Caki2 (cell line): ENCODE measurements at places on chromosomes 11 and 22.

DNA sequence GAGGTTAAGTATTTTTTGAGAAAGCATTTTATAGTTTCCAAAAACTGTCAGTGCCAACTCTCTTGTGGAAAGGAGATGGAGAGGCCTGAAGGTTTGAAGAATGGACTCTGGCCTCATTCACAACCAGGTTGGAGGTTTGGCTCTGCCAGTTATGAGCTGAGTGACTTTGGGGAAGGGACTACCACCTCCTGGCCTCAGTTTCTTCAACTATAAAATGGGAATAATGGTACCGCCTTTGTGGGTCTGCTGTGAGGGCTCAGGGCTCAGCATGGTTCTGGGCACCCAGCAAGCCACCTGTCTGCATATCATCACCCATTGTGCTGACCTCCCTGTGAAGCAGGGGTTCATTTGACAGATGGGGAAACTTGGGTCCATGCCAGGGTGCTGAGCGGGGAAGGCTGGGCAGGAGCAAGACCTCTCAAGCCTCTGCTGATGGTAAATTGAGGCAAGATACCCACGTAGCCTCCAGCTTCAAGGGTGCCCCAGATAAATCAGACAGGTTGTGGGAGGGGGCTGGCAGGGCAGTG, 3.5 kb upstream of the LIF start:
- no peak for DNase-seq

DNA sequence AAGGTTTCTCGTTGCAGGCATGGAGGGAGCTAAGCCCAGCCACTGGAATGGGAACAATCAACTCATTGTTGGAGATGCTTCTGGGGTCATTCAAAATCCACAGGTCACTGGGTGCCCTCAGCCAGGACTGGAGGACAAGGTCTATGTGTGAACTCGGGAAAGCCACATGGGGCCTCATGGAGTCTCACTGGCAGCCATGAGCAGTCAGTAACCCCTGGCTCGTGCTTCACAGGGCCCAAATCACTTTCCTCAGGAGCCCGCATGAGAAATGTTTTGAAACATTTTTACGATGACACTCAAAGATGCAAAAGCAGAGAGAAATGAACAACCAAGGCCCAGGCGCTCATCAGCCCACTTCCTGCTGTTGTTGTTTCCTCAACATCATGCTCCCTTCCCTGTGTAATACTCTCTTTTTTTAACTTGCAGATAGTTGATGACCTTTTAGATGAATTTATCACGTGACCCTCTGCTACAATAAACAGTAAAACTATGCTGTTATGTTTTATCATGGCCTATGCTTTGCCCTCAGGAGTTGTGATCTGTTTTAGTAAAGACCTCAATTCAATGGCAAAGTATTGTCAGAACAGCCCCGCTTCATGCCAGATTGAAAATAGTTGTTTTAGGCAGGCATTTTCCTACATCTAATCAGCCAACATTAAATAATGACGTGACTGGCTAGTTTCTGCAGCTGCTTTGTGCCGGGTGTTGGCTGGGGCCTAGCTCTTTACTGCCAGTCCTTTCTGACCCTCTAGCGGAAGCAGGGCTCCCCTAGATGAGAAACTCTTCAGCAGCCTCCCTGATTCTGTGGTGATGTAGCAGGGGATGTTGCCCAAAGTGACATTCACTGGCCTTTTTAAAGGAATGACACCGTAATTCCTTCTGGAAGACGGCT, 39.7 kb downstream of the ADAMTS15 start:
- DNase-seq, result no peak

GRCh38 chr11:106656646-106657045, 361.6 kb downstream of the GUCY1A2 start:
- no peak for DNase-seq

- DNase-seq, result peak; percentile 42
Measured at GRCh38 chr22:50542416-50542927, 3.2 kb upstream of the KLHDC7B start.

DNA sequence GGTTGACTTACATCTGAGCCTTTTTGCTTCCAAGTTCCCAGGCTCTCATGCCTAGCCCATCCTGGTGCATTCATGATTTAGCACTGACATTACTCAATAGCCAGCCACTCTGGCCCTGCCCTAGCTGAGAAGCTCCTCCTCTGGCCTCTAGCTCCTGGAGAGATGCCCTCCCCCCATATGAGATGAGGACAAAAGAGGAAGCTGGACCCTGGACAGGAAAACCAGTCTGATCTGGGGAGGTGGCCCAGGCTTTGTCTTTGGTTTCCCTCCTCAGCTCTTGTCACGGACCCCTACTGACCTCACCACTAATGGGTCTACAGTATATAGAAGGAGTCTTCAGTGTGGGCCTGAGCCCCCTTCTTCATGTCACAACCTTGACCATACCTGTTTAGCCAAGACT, 3.0 kb downstream of the RHOG start:
- DNase-seq, result no peak

GRCh38 chr22:23047265-23047664, 23.1 kb upstream of the GNAZ start:
- no peak for DNase-seq
